ENCODE measurements at places on chromosomes 11 and 22. TPM values are rescaled to one million over a fixed set of nuclear protein-coding genes. Genes with fewer than 3 reads are reported as not detected.

- DNase-seq, result no peak
These were observed 81.8 kb upstream of the SHANK2 start for GRCh38 chr11:71334191-71334590.

The YAP1 gene
- polyA plus RNA-seq, result not detected

DNA sequence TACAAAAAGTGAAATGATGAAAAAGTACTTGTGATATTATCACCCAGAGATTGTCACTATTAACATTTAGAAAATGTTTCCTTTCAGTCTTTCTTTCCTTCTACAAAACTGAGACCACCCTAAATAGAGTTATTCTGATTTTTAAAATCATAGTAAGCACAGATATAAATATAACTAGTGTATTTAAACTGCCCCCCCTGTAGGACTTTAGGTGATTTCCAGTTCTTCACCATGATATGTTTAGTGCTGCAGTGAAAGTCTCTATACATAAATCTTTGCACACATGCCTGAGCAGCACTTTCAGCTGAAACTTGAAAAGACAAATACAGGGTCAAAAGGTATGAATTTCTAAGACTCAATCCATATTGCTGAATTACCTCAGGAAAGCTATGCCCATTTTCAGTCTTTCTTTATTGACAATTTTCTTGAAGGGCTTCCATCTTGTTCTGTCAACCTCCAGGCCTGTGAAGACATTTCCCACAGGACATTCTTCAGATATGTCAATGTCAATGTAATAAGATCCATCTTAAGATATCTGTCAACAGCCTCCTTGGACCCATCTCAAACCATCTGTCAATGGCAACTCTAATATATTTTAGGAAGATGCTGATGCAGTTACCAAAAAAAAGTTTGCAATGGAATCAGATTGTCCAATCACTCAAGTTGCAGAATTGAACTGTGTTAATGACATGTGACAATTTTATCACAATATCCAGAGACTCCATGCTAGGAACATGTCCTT is 30.8 kb upstream of the LDLRAD3 start:
- no peak for DNase-seq

The SLC22A6 gene
- polyA plus RNA-seq, result not detected

- no peak for DNase-seq
These were observed 27.0 kb upstream of the POU2AF1 start for GRCh38 chr11:111406091-111406490.
